Activated CD4-positive, alpha-beta T cell treated with anti-CD3 and anti-CD28 coated beads, Interleukin-2, amount 10 ng/mL, durations not matched to agents 7 days and 5 days (primary cell): ENCODE measurements at places on chromosomes 3 and 15.

- no peak overlapping the region for H3K27ac ChIP-seq
- no peaks in the 10 kb centered on the region for H3K27me3 ChIP-seq
- H3K4me3 ChIP-seq, result no peak overlapping the region
- peaks cover 6% of the 10 kb centered on the region for H3K4me1 ChIP-seq
- peaks cover 32% of the 10 kb centered on the region for H3K36me3 ChIP-seq
- no peak for DNase-seq
Observed at GRCh38 chr15:56939257-56939656, 20.8 kb downstream of the TCF12 start.

GRCh38 chr3:53384465-53385423, 37.4 kb upstream of the DCP1A start:
- no peak overlapping the region for H3K4me3 ChIP-seq
- H3K27me3 ChIP-seq, result peaks cover 34% of the 10 kb centered on the region
- no peak overlapping the region for H3K27ac ChIP-seq
- no peak for DNase-seq
- no peaks in the 10 kb centered on the region for H3K36me3 ChIP-seq

DNA sequence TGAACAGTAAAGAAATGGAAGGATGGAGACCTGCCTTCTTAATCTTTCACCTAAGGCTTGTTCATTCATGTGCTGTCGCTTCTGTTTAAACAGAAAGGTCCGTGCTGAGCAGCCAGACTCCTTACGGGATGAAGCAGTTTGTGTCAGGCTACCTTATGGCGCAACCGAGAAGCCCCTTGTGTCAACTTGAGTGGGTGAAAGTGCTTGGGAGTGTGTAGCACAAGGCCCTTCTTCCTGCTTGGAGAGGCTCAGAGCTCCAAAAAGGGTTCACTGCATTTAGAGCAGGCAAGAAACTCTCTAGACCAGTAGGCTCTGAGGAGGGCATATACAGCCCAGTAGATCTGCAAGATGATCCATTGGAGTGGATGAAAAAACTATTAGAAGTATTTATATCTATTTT, 16.0 kb downstream of the CAPN3 start:
- H3K27me3 ChIP-seq, result no peaks in the 10 kb centered on the region
- no peak overlapping the region for H3K4me3 ChIP-seq
- DNase-seq, result no peak
- no peak overlapping the region for H3K27ac ChIP-seq
- peaks cover 2% of the 10 kb centered on the region for H3K36me3 ChIP-seq

DNA sequence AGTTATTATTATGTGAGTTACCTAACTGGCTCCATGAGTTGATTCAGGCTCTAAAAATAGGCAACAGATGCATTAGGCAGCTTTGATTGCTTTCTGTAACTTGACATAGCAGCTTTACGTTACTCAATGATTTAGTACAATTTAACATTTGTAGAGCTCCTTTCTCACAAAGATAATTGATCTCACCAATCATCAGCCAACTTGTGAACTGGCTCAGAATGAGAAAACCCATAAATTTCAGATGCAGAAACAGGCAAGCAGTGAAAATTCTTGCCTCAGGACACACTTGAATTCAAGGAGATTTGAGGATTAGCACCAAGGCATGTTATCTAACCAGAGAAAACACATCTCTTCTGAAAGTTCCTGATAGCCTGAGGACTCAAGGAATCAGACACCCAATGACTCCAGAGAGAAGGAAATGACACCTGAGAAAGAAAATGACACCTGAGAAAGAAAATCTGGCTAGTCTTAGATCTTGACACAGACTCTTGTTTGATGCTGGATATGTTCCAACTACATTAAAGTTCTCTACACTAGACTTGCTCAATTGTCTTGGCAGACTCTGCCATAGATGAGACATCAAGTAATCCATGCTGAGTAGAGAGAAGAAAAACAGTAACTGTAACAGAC, 315.1 kb upstream of the CBLB start:
- peaks cover 34% of the 10 kb centered on the region for H3K36me3 ChIP-seq
- peaks cover 2% of the 10 kb centered on the region for H3K27me3 ChIP-seq
- H3K4me3 ChIP-seq, result no peak overlapping the region
- peaks cover 35% of the 10 kb centered on the region for H3K4me1 ChIP-seq

- DNase-seq, result no peak
- no peak overlapping the region for H3K4me3 ChIP-seq
- H3K4me1 ChIP-seq, result peaks cover 21% of the 10 kb centered on the region
- H3K27me3 ChIP-seq, result no peaks in the 10 kb centered on the region
Observed at GRCh38 chr3:186526256-186526606, 17.9 kb downstream of the CRYGS start.

DNA sequence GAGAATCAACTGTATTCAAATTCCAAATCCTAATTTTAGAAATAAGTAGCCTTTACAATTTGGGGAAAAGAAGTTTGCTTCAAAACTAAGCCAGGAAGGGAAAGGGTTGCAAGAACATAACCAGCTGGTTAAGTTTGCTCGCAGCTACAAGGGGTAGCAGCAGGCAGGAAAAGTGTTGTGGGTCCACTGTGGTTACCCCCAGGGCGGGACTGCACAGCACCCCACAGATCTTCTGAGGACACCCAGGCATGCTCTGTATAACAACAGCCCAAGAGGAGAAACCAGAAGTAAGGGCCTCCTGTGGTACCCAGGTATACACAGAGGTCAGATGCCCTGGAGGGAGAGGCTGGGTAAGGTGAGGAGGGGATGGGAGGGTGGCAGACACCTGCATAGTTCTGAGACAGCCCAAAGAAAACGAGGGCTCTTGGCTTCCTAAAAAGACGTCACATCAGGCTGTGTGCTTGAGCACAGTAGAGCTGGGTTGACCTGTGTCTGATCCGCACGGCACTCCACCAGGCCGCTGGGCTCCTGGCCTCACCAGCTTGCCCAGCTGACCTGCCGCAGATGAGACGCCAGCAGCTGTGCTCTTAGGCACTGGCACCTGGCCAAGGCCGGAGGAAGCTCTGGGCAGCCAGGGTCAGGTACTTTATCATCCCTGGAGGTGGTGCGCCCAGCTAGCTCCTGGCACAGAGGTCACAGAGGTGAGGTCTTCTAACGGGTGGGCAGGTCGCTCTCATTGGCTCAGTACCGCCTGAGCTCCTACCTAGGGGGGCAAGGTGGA, 81.8 kb upstream of the SNRPA1 start:
- H3K27ac ChIP-seq, result no peak overlapping the region
- no peak for DNase-seq
- no peaks in the 10 kb centered on the region for H3K36me3 ChIP-seq

DNA sequence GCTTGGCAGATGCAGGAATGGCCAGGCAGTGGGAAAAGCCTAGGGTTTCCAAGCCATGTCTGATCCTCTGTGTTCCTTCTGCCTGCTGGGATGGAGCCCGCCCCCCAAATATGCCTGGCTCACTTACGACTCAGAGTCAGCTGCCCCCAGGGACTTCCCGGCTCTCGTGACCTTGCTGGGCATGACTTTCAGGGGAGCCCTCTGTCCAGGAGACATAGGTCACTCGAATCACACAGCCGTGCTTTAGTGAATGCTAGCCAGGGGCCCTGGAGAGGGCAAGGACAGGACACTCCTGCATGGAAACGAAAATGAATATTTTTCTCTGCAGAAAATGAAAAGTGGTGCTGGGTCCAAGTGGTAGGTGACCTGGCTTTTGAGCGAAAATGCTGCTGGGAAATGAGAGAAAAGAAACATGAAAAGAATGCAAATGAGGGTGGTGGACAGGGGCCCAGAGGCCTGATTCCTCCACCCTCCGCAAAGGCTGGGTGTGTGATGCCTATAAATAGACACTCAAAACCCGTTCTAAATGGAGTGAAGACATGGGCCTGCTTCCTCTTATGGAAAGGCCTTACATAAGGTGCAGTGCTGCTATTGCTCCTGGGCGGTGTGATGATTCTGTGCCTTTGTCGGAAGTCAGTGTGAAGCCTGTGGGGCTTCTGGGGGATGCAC, 107.4 kb downstream of the APBA2 start:
- H3K27ac ChIP-seq, result peak overlapping the region; percentile 20
- peaks cover 29% of the 10 kb centered on the region for H3K4me1 ChIP-seq
- no peaks in the 10 kb centered on the region for H3K27me3 ChIP-seq
- no peak for DNase-seq

DNA sequence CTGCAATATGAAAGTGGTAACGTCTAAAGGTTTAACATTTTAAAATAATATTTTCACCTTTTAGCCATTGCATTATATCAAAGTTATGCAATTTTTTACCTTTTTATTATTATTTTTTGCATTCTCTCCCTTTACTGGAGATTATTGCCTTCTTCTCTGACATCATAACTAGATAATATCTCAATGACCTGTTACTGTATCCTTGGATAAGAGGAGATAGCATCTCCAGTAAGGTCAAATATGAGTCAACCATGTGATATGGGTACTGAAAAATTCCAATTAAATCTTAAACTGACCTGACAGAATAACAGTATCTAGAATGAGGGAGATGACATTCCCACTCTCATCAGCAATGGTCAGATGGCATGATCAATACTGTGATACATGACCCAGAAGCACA, 108.3 kb downstream of the ZBTB20 start:
- no peak overlapping the region for H3K27ac ChIP-seq
- H3K4me1 ChIP-seq, result no peaks in the 10 kb centered on the region
- H3K4me3 ChIP-seq, result no peak overlapping the region
